Peyer's patch (tissue), 4 donors: ENCODE measurements at places on chromosomes 1 and 21. TPM values are rescaled to one million over a fixed set of nuclear protein-coding genes. Genes with fewer than 3 reads are reported as not detected.

- no peaks in the 10 kb centered on the region for H3K36me3 ChIP-seq
- H3K4me3 ChIP-seq: no peak overlapping the region
- no peak overlapping the region for H3K27ac ChIP-seq
- no peaks in the 10 kb centered on the region for H3K4me1 ChIP-seq
These were observed 37.4 kb upstream of the ERRFI1 start for GRCh38 chr1:8063298-8064036.

- H3K36me3 ChIP-seq: no peaks in the 10 kb centered on the region
- no peaks in the 10 kb centered on the region for H3K4me1 ChIP-seq
- H3K27me3 ChIP-seq: no peaks in the 10 kb centered on the region
- H3K4me3 ChIP-seq: no peak overlapping the region
These were observed 69.6 kb upstream of the B3GALT2 start for GRCh38 chr1:193256019-193256418.

DNA sequence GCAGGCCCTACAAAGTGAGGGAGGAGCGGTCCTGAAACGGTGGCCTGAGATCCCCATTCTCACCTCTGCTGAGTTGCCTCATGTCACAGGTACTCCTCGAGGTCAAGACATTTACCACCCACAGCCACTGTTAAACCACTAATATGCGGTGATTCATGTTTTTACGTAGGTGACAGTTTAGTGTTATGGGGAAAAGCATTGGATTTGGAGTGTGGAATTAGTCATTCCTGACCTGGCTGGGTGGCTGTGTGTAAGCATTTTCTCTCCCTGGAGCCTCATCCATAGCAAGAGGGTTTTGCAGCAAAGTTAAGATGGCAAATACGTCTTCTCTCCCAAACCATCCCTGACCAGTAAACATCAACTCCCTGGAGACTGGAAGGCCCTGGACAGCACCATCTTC lies 57.8 kb upstream of the KCNJ6 start:
- H3K27ac ChIP-seq: no peak overlapping the region
- no peak overlapping the region for H3K4me3 ChIP-seq
- no peaks in the 10 kb centered on the region for H3K36me3 ChIP-seq
- H3K27me3 ChIP-seq: no peaks in the 10 kb centered on the region
- DNase-seq: no peak

DNA sequence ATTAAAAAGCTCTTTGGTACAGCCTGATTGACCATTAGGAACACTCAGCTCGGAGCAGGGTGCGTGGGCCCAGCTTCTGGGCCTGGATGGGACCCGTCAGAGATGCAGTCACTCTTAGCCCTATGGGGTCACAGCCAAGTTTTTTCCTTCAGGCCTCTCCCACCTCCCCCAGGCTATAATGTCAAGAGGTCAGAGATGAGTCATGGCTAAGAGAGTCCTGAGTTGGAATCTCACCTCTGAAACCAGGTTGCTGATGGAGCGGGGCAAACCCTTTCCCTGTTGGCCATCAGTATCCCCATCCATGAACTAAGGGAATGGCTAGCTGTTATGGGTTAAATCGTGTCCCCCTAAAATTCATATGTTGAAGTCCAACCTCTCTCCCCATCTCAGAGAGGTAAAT lies 195.9 kb upstream of the POU3F1 start:
- no peaks in the 10 kb centered on the region for H3K36me3 ChIP-seq
- peaks cover 10% of the 10 kb centered on the region for H3K4me1 ChIP-seq
- DNase-seq: no peak
- H3K27ac ChIP-seq: no peak overlapping the region
- no peaks in the 10 kb centered on the region for H3K27me3 ChIP-seq
- no peak overlapping the region for H3K4me3 ChIP-seq

DNA sequence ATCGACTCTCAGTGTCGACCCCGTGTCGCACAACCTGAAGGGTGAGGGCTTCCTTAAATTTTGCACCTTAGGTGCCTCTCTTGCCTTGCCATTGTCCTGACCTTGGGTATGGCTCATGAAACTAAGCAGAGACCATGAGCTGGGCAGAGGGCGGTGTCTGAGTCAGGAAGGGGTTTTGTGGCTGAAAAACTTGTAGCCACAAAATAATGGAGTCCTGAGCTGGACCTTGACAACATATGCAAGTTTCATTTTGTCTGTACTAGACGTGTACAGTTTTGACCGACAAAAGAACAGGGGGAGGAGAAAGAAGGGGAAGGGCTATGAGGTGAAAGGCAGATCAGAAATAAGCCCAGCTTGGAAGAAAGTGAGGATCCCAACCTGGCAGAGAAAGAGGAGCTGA lies 8.3 kb upstream of the RUNX1 start:
- H3K4me1 ChIP-seq: no peaks in the 10 kb centered on the region
- DNase-seq: no peak
- H3K27ac ChIP-seq: no peak overlapping the region
- H3K36me3 ChIP-seq: no peaks in the 10 kb centered on the region

DNA sequence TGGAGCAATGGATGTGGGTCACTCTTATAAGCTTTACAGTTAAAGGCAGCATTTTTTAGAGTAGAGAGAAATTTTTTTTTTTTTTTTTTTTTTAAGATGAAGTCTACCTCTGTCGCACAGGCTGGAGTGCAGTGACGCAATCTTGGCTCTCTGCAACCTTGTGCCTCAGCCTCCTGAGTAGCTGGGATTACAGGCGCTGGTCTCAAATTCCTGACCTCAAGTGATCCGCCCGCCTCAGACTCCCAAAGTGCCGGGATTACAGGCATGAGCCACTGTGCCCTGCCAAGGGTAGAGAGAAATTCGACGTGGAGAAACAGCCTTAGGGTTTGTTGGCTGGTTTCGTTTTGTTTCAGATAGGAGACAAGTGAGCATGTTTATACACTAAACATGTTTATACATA lies 594.2 kb upstream of the ADAMTS5 start:
- no peaks in the 10 kb centered on the region for H3K27me3 ChIP-seq
- DNase-seq: no peak
- H3K27ac ChIP-seq: no peak overlapping the region
- no peaks in the 10 kb centered on the region for H3K4me1 ChIP-seq
- H3K4me3 ChIP-seq: no peak overlapping the region

- H3K27me3 ChIP-seq: no peaks in the 10 kb centered on the region
- H3K4me3 ChIP-seq: no peak overlapping the region
- H3K4me1 ChIP-seq: no peaks in the 10 kb centered on the region
- H3K36me3 ChIP-seq: no peaks in the 10 kb centered on the region
These were observed 6.4 kb upstream of the THEM5 start for GRCh38 chr1:151859891-151860293.

DNA sequence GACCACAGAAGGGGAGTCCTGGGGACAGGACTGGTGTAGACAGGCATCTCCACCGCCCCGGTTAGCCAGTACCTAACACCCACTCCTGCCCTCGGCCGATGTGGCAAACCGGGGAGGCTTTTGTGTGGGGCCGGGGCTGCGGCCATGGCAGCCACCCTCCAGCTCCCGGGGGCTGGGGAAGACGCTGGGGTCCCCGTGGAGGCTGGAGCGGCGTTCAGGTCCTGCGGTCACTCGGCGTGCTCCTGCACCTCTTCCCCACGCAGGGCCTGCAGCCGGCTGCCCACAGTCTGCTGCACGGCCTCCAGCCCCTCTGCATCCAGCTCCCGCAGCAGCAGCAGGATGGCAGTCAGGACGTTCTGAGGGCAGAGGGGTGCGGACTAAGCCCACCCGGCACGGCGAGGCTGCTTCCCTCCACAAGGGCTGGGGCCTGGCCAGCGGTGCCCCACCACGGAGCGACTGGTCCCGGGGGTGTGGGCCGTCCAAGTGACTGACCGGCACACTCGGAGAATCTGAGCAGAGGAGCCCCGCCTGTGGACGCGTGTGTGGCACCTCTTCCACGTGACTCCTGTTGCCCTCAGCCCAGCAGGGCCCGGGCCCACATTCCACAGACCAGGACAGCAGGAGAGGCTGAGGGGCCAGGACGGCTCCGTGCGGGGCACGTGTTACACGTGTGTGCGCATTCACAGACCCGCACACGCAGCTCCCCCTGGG lies 9.1 kb downstream of the CFAP410 start:
- H3K4me1 ChIP-seq: no peaks in the 10 kb centered on the region
- H3K27ac ChIP-seq: no peak overlapping the region
- no peaks in the 10 kb centered on the region for H3K36me3 ChIP-seq
- H3K4me3 ChIP-seq: no peak overlapping the region

GRCh38 chr21:15206514-15206913 lies 141.7 kb upstream of the NRIP1 start:
- H3K36me3 ChIP-seq: no peaks in the 10 kb centered on the region
- H3K4me1 ChIP-seq: no peaks in the 10 kb centered on the region
- H3K27me3 ChIP-seq: no peaks in the 10 kb centered on the region
- H3K4me3 ChIP-seq: no peak overlapping the region
- no peak overlapping the region for H3K27ac ChIP-seq
- DNase-seq: no peak

ATXN7L2 gene
- 6.3 TPM for total RNA-seq
